Naive thymus-derived CD8-positive, alpha-beta T cell (primary cell): ENCODE measurements at places on chromosomes 4 and X. TPM values are rescaled to one million over a fixed set of nuclear protein-coding genes. Genes with fewer than 3 reads are reported as not detected.

The PFKFB1 gene
- 0.44 TPM for total RNA-seq

The XAGE2 gene
- not detected for total RNA-seq

The FAM114A1 gene
- total RNA-seq: not detected

The HTR2C gene
- total RNA-seq: not detected

DNA sequence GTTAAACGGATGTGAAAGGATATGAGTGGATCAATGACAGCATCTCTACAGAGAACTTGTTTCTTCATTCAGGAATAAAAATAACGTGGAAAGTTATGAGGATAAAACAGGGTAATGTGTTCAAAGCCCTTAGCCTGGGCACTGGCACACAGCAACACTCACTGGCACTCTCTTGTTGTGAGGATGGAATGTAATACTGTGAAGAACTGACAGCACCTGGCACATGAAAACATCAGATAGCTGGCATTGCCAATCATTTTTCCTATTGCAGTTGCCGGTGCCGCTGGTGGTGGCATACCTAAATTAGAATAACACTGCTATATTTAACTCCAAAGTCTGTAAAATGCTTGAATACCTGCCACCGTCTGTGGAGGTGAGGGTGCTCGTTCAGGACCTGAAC is 1061.2 kb downstream of the DMD start:
- DNase-seq: no peak
- H3K27ac ChIP-seq: no peak overlapping the region
- no peaks in the 10 kb centered on the region for H3K36me3 ChIP-seq
- H3K4me3 ChIP-seq: no peak overlapping the region
- no peaks in the 10 kb centered on the region for H3K4me1 ChIP-seq

GRCh38 chr4:121690001-121690400 is 6.8 kb downstream of the ANXA5 start:
- H3K4me3 ChIP-seq: no peak overlapping the region
- no peaks in the 10 kb centered on the region for H3K27me3 ChIP-seq
- H3K27ac ChIP-seq: no peak overlapping the region
- H3K36me3 ChIP-seq: no peaks in the 10 kb centered on the region
- peaks cover 20% of the 10 kb centered on the region for H3K4me1 ChIP-seq

DNA sequence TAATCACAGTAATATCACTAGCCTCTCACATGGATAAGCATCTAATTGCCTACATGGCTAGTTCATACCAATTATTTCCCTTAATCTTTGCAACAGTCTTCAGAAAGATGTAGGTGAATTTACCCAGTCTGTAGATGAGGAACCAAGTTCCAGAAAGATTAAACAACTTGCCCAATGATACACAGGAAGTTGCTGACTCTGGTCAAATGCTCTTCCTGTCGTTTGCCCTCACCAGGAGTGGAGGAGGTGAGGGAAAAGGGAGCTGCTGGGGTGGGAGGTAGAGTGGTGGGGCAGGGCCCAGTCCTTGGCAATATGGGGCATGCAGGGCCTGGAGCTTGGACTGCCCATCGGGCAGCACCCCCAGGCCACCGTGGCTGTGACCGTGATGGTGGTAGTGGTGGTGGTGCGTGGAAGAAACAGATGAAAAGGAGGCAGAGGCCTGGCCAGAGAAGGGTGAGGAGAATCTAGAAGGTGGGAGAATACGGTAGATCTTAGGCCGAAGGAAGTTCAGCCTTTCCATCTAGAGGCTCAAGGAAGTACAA is 2.3 kb upstream of the KDM5C start:
- no peak overlapping the region for H3K27ac ChIP-seq
- H3K27me3 ChIP-seq: no peaks in the 10 kb centered on the region
- peak overlapping the region; percentile 55 for H3K4me3 ChIP-seq
- H3K36me3 ChIP-seq: no peaks in the 10 kb centered on the region

GRCh38 chr4:76651616-76652015 is 216.6 kb downstream of the SHROOM3 start:
- H3K4me3 ChIP-seq: no peak overlapping the region
- H3K36me3 ChIP-seq: no peaks in the 10 kb centered on the region
- H3K4me1 ChIP-seq: no peaks in the 10 kb centered on the region
- H3K27ac ChIP-seq: no peak overlapping the region
- H3K27me3 ChIP-seq: peaks cover 8% of the 10 kb centered on the region

GRCh38 chr4:147219145-147219544 is 261.8 kb upstream of the EDNRA start:
- no peaks in the 10 kb centered on the region for H3K4me1 ChIP-seq
- no peak overlapping the region for H3K4me3 ChIP-seq
- DNase-seq: no peak
- H3K36me3 ChIP-seq: no peaks in the 10 kb centered on the region
- H3K27ac ChIP-seq: no peak overlapping the region

DNA sequence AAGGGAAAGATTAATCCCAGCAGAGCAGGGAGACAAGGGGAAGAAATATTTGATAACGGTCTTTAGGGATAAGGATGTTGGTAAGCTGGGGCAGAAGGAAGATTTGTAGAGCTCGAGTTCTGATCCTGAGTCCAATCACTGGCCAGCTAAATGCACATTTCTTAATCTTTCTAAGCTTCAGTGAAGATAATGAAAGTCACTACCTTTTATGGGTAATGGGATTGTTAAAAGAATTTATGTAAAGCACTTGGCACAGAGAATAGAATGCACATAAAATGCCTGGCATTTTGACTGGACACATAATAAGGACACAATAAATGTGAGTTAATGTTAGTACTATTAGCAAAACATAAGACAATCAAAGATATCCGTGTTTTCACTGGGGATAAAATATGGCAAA is 43.3 kb downstream of the NCAPG start:
- H3K36me3 ChIP-seq: peaks cover 14% of the 10 kb centered on the region
- H3K4me3 ChIP-seq: no peak overlapping the region
- H3K4me1 ChIP-seq: no peaks in the 10 kb centered on the region
- no peaks in the 10 kb centered on the region for H3K27me3 ChIP-seq
- no peak overlapping the region for H3K27ac ChIP-seq
- no peak for DNase-seq

DNA sequence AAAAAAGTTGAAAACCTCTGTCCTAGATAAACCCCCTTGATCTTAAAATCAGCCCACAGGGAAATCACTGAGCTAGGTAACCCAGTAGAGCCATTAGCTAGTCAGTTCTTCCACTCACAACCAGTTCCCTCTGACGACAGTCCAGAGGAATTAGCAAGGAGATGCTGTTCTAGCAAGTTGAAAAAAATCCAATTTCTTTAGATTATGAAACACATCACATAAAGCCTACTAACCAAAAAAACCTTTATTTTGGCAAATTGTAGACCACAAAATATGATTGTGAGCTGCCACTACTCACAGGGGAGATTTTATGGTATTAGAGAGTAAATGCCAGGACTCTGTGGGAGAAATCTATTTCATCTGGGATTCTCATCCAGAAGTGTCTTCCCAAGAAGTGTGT is 22.6 kb downstream of the ADAMTS3 start:
- no peaks in the 10 kb centered on the region for H3K27me3 ChIP-seq
- no peak overlapping the region for H3K4me3 ChIP-seq
- H3K4me1 ChIP-seq: no peaks in the 10 kb centered on the region
- H3K27ac ChIP-seq: no peak overlapping the region

GRCh38 chr4:1722551-1723118 is 1.3 kb downstream of the TACC3 start:
- H3K27ac ChIP-seq: peak overlapping the region; percentile 96
- no peaks in the 10 kb centered on the region for H3K27me3 ChIP-seq
- H3K36me3 ChIP-seq: peaks cover 1% of the 10 kb centered on the region
- no peak for DNase-seq
- H3K4me3 ChIP-seq: peak overlapping the region; percentile 89

DNA sequence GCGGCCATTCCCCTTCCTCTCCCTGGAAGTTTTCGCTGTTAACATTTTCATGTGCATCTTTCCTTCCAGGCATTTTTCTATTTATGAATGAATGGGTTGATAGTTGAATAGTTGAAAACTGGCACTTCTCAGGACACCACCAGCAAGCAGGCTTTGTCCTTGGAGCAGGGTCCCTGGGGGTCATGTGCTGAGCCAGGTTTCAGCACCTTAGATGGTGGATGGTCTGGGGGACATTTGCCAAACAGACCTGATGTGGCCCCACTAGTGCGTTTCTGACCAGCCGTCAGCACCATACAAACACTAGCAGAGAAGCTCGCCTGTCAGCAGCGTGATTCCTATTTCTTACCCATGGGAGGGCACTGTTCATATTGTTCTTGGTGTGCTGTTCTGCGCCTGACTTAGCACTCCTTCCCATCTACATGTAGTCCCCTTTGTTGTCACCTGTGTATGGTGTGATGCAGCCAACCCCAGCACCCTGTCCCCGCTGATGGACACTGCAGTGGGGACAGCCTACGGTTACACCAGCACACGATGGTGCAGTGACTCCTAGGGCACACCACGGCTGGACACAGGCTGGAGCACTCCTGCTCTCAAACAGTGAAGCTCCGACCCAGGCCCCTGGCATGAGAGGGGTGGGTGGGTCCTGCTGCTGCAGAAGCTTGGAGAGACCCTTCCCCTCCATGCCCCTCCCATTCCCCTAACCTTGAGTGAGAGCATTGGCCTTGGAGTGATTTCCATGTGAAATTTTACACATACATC is 27.2 kb upstream of the WFS1 start:
- H3K36me3 ChIP-seq: peaks cover 15% of the 10 kb centered on the region
- H3K4me1 ChIP-seq: peaks cover 7% of the 10 kb centered on the region
- no peak overlapping the region for H3K4me3 ChIP-seq
- peaks cover 26% of the 10 kb centered on the region for H3K27me3 ChIP-seq
- no peak overlapping the region for H3K27ac ChIP-seq

GRCh38 chrX:119382606-119383005 is 16.5 kb upstream of the SLC25A43 start:
- no peak for DNase-seq
- no peak overlapping the region for H3K27ac ChIP-seq
- no peaks in the 10 kb centered on the region for H3K27me3 ChIP-seq
- H3K36me3 ChIP-seq: no peaks in the 10 kb centered on the region
- no peaks in the 10 kb centered on the region for H3K4me1 ChIP-seq
- no peak overlapping the region for H3K4me3 ChIP-seq

DNA sequence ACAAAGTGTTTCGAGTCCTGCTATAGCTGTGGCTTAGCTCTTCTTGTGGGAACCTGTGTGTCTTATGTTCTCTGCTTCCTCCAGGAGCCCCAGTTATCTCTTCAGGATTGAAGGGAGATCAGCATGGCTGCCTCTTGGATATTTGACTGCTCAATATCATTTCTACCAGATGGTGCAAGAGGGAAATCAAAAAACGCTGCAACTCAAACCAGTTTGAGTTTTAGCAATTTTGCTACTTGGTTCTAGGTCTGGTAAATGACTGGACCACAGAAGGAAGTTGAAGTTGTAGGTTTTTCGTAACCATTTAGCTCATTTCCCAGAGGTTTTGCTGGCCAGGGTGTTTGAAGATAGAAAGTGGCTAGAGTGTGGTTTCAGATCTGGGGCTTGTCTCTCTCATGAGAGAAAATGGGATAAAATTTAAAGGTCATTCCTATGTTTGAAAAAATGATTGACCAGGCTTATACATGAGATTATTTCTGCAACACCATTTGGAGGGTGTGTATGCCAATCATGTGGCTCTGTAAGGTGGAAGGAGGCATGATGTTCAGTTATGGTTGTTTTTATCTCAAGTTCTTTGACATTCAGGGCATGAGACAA is 210.4 kb downstream of the SPRY1 start:
- no peaks in the 10 kb centered on the region for H3K27me3 ChIP-seq
- DNase-seq: no peak
- peak overlapping the region; percentile 16 for H3K4me3 ChIP-seq
- H3K27ac ChIP-seq: peak overlapping the region; percentile 72
- peaks cover 42% of the 10 kb centered on the region for H3K4me1 ChIP-seq

DNA sequence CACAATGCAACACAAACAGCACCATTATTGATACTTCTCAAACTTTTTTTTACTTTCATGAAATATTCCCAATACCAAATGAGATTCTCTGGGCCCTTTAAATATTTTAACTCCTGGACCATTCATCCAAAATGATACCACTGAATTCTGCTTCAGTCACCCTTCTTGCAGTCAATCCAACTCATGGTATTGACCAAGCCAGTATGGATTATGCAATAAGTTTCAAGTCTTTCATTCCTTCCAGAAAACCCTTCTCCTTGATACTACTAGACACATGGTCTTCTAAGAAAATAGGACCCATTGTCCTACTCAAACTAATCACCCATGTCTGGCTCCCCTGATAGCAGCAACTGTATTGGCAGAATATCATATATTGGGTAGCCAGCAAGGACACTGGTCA is 23.0 kb downstream of the ZNF721 start:
- no peak for DNase-seq
- H3K36me3 ChIP-seq: peaks cover 24% of the 10 kb centered on the region
- peaks cover 18% of the 10 kb centered on the region for H3K4me1 ChIP-seq
- no peak overlapping the region for H3K27ac ChIP-seq
- H3K27me3 ChIP-seq: no peaks in the 10 kb centered on the region

- peaks cover 20% of the 10 kb centered on the region for H3K4me1 ChIP-seq
- no peak for DNase-seq
- H3K4me3 ChIP-seq: no peak overlapping the region
- H3K36me3 ChIP-seq: no peaks in the 10 kb centered on the region
Observed at GRCh38 chr4:108346818-108347210, 178.1 kb upstream of the LEF1 start.

- no peaks in the 10 kb centered on the region for H3K4me1 ChIP-seq
- no peaks in the 10 kb centered on the region for H3K36me3 ChIP-seq
- DNase-seq: no peak
Observed at GRCh38 chr4:79181190-79181589, 144.7 kb downstream of the NAA11 start.

- no peak for DNase-seq
- H3K4me3 ChIP-seq: no peak overlapping the region
- no peaks in the 10 kb centered on the region for H3K27me3 ChIP-seq
- H3K27ac ChIP-seq: no peak overlapping the region
- H3K4me1 ChIP-seq: no peaks in the 10 kb centered on the region
Observed at GRCh38 chr4:35565640-35566039, 678.7 kb downstream of the ARAP2 start.

- H3K4me1 ChIP-seq: peaks cover 72% of the 10 kb centered on the region
- no peaks in the 10 kb centered on the region for H3K27me3 ChIP-seq
- peak; percentile 88 for DNase-seq
- H3K36me3 ChIP-seq: peaks cover 32% of the 10 kb centered on the region
- H3K27ac ChIP-seq: peak overlapping the region; percentile 98
- H3K4me3 ChIP-seq: peak overlapping the region; percentile 79
Observed at GRCh38 chrX:1481636-1482529, 29.2 kb upstream of the ASMTL start.

- peaks cover 2% of the 10 kb centered on the region for H3K27me3 ChIP-seq
- H3K36me3 ChIP-seq: no peaks in the 10 kb centered on the region
- H3K4me3 ChIP-seq: no peak overlapping the region
- H3K4me1 ChIP-seq: no peaks in the 10 kb centered on the region
- no peak for DNase-seq
Observed at GRCh38 chr4:8739317-8739716, 132.3 kb downstream of the HMX1 start.
